Mammary epithelial cell (primary cell): ENCODE measurements at places on chromosomes 6 and 20.

GRCh38 chr6:149335924-149336608 lies 18.6 kb downstream of the TAB2 start:
- DNase-seq: peak; percentile 78

DNA sequence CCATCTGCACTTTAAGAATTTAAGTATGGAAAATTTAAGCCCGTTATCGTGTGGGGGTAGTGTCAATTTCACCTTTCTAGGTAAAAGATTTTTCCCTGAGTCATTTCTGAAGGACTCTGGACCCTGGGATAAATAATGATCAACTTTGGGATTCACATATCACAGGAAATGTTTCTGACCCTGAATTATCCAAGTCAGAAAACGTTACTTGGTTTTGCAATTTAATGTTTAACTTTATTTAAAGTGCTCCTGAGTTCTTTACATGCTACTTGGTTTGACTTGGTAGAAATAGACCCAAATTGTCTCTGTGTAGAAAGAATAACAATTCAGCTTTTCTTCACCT lies 1.5 kb upstream of the SLC17A3 start:
- no peak for DNase-seq

DNA sequence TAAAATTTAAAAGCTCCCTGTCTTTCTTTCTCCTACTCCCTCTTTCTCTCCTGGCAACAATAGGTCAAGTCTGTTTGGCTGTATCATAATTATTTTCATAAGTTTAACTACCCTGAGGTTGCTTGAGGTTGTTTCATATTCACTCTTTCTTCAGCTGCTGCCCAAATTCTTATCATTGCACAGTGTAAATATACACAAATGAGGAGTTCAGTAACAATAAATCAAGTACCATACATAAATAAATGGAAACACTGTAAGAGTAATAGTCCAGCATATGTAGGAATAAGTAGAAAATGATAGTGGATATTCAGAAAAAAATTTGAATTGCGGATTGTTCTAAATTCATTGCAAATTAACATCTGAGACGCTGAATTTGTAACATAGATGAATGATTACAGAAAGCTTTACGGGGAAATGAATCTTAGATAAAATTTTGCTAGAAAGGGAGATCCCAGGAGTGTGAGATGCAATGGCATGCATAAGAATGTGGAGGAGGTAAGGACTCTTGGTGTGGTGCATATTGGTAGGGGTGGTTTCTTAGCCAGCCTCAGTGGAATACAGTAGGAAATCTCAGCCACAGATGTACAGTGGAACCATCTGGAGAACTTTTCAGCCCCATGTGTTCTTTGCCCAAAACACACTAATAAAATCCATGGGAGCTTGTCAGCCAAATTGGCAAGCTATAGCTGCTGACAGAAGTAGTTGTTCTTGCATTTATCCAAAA lies 480.7 kb downstream of the HTR1B start:
- no peak for DNase-seq

GRCh38 chr6:18432180-18432579 lies 45.0 kb downstream of the RNF144B start:
- DNase-seq: peak; percentile 93

DNA sequence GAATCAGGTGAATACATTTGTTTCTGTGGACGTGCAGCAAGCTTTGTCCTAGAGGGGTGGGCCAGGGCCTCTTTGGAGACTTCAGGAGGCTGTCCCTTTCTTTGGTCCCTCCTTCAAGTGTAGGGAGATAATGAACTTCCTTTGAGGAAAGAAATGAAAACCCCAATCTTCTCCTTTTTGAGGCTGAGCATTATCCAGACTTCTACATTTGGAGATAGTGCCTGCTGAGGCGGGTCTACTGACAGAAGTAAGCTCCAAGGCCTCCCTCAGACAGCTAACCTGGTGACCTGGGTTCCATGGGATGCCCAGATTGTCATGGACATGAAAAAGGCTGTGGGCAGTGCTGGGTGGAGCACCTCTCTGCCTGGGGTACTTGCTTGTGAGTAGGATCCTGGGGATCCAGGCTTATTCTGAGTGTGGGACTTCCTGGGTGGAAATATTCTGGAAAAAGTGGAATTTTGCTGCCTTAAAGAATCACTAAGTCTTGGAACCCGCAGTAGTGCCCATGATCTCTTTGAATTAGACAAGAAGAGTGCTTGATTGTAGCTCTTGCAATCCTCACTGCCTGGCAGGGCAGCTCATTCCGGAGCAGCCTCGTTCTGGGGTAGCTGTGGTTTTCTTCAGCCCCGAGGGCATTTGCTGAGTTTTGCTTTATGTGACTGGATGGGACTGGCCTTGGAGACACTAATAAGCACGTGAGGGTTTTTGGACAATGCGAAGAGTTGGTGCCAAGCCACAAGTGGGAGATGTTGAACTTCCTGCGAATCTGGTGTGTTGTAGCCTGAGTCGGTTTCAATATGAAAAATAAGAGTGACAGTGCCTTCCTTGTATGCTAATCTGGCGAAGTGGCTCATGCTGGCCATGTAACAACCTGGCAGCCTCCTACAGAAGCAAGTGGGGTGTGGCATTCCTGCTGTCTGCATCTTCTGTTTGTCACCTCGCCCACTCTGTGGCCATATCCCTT lies 28.1 kb downstream of the SNRNP48 start:
- DNase-seq: peak; percentile 98

DNA sequence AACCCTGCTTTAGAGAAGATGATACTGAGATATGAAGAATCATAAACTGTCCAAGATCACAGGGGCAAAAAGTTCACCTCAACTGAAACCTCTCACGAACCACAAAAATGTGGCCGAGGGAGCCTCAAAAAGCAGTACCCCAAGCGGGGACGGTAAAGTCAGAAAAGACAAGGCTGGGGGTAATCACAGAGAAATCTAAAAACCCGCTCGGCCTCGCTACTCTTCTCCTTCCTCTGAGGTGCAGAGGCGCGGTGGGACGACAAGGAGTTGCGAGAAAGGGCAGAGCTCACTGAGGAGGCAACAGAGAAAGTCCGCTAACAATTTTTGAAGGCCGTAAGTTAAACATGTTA lies 356 bp upstream of the IRAK1BP1 start:
- no peak for DNase-seq

- no peak for DNase-seq
Measured at GRCh38 chr6:44046516-44047178, 80.6 kb downstream of the MRPL14 start.

DNA sequence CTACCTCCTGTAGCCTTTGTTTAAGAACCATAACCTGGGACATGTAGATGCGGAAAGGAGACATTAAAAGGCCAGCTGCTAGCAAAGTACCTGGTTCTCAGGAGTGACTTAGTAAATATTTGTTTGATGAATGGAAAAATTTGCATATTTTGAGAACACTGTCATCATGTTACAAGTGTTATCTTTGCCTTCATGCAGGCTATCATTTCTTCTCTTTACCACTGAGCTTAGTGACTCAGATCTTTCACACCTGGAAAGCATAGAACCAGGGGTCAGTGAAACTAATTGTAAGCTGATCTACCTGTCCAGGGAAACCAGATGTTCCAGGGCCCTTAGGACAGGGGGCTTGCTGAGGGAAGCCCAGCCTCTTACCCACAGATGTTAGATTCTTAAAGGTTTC lies 5.4 kb downstream of the ZFP57 start:
- peak; percentile 76 for DNase-seq

- DNase-seq: no peak
Measured at GRCh38 chr20:61777773-61778494, 287.7 kb downstream of the TAF4 start.

GRCh38 chr6:10852361-10852960 lies 14.1 kb upstream of the MAK start:
- DNase-seq: no peak

GRCh38 chr6:156839591-156840001 lies 62.4 kb downstream of the ARID1B start:
- no peak for DNase-seq

DNA sequence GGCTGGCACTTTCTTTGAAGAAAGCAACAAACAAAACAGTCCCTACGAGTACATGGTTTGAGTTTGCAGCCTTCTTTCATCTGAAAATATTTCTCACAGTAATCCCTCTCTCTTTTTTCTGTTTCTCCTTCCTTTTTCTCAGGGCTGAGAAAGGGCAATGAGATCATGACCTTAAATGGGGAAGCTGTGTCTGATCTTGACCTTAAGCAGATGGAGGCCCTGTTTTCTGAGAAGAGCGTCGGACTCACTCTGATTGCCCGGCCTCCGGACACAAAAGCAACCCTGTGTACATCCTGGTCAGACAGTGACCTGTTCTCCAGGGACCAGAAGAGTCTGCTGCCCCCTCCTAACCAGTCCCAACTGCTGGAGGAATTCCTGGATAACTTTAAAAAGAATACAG lies 80.7 kb upstream of the CLDN20 start:
- no peak for DNase-seq

- DNase-seq: no peak
Measured at GRCh38 chr6:129634411-129635230, 75.4 kb downstream of the ARHGAP18 start.
